ENCODE measurements at places on chromosomes 7 and 10.

GRCh38 chr7:42932811-42933591, 825 bp downstream of the MRPL32 start:
- DNase-seq: no peak

GRCh38 chr10:80260295-80261243, 28.9 kb downstream of the MAT1A start:
- peak; percentile 51 for DNase-seq

- no peak for DNase-seq
These were observed 6.9 kb upstream of the TNRC18 start for GRCh38 chr7:5430612-5430947.

DNA sequence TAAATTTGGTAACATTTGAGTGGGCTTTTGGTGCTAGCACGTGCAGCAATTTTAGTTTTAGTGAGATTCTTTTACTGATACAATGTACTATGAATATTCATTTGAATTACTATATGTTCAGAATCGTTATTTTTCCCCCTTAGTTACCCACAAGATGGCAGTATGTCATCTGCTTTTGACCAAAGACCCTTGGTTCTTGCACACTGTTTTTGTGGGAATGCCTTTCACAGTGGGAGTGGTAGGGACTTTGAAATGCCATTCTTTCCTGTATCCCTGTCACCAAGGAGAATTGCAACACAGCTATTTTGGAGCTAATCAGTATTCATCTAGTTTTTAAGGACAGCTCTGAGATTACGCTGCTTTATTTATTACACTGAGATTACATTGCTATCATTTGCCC, 40.6 kb downstream of the SEC23IP start:
- DNase-seq: no peak

GRCh38 chr10:49556723-49557122, 17.8 kb upstream of the ERCC6 start:
- no peak for DNase-seq

Measured in activated T-cell treated with anti-CD3 and anti-CD28 coated beads, Interleukin-2, amount 50 U/mL, for 72 hours (primary cell).